ENCODE measurements at places on chromosomes 16 and 17.
A peak's percentile ranks its signal among the peaks of the same experiment; 100 is the strongest.

- DNase-seq: no peak
Measured at GRCh38 chr16:23145186-23145585, 4.1 kb downstream of the USP31 start.

DNA sequence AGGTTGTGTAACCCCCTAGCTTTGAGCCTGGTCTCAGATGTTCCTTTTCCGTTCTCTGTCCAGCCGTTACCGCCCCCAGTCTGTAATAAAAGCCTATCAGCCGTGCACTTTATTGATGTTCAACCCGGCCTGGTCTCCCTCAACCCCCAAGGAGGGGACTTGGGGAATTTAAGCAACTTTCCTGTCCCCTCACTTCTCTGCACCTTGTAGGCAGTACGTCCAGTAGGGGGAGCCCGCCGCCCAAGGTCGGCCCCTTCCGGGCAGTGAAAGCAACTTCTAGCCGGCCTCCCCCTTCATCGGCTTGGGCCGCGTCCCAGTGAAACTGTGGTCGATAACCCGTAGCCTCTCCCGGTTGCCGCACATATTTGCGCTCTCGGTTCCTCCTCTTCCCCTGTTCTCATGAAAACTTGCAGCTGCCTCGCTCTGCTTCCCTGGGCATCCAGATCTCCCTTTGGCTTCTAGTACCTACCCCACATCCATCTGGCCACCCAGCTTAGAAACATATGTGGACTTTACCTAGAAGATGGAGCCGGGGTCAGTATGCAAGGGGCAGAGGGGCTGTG, 7.9 kb downstream of the PNPO start:
- peak; percentile 65 for DNase-seq

DNA sequence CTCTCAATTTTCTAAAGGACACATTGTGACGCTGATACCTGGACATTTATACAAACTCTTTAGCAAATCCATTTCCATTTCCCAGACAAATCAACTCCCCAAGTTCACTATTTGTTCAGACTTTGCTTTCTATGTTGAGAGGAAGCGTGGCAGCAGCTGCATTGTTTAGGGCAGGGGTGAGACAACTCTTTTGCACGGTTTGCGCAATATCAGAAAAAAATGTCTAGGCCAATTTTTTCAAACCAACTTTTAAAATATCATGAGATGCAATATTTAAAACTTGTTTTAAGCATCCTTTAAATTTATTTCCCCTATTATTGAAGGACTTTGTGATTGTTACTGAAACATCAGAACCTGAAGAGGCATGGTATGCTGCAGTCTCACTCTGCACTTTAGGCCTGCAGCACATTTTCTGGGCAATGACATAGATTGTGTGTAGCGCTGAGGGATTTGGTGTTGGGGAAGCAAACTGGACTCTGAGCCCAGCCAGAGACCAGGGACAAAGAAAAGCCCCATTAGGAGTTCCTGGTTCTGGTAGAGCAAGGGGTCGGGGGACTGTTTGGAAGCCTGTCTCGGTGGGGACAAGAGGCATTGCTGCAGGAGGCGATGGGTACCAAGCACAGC, 6.4 kb upstream of the CCDC182 start:
- DNase-seq: no peak

DNA sequence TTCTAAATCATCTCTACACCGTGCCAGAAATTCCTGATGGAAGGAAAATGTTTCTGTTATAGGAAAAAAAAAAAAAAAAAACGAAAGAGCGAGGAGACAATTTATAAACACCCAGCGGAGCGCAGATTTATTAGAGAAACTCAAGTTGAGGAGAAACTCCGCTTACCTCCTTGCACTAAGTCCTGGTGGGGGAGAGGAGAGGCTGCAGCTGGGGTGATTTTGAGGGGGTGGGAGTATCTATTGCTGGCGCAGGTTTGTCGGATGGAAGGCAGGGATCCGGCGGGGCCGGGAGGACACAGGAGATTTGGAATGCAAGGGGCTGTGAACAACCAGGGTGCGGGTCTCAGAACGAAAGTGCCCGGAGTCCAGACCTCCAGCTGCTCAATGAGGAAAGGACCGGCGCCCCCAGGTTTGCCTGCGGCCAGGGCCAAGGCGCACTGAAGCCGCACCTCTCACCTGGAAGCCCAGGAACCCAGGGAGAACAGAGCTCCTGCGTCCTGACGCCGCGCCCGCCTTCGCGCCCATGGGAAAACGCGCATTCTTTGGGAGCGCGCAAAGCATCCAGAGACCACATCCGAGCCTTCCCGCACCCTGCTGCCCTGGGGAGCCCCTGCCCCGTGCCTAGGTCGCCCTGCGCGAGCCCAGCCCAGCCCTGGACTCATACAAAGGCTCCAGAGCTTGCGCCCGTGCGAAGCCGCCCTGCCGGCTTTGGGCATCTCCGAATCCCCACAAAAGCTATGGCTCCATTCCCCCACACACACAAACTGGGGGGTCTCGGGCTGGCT, 2.6 kb upstream of the HOXB8 start:
- DNase-seq: no peak

DNA sequence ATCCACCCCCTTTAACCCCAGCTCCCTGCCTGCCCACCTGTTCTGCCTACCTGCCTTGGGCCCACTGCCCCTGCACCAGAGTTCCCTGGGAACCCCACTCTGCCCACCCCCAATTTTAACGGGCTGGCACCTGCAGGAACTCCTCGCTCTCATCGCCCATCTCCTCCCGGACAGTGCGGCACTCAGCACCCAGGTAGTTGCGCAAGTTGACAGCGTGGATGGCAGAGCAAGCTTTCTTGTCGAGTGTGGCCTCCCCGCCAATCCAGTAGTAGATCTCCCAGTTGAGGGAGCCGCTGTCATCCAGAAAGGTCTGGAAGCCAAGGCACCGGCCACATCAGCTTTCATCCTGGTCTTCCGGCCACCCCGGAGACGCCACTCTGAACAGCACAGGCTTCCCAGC, 7.8 kb downstream of the FLII start:
- no peak for DNase-seq

DNA sequence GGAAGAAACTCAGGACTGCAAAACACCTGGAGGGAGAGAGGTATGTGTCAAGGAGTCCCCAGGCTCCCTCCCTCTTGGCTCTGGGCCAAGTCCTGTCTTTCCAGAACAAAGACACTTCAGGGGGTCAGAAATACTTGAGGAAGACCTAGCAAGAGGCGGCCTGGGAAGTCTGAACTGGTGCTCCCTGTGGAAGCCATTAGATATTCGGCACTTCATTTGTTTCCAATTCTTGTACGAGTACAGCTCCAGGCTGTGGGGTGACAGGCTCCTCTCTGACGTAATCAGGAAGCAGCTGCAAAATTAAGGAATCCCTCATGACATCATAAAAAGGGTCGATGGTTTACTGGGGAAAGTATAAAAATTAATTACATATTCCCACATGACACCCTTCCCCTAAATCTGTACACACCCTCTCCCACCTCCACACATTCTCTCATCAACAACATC, 108.7 kb downstream of the SMG6 start:
- no peak for DNase-seq

DNA sequence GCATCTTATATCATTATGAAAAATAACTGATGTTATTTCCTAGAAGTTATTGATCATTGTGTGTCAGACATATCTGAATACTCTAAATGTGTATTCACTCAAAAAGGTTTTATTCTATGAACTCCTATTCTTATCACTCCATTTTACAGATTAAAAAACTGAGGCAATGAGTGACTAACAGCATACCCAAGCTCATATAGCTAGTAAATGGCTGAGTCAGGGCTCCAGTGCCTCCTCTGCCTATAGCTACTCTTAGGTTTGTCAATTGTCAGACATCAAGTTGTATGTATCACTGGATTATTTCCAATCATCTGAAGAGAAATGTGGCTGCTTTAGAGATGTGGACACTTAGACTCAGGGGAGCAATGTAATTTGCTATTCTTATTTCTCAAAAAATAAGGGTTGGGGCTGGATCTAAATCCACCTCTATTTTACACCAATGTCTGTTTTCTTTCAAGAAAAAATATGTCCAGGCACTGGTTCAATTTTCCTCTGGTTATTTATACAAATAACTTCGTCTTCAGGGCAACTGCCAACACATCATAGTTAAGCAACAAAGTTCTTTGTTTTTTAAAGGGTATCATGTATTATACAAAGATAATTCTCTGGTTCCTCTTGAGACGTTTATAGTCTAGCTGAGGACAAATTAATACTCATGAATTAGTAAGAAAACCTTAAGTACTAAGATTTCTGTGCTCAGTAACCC, 328.9 kb upstream of the MAF start:
- DNase-seq: no peak

DNA sequence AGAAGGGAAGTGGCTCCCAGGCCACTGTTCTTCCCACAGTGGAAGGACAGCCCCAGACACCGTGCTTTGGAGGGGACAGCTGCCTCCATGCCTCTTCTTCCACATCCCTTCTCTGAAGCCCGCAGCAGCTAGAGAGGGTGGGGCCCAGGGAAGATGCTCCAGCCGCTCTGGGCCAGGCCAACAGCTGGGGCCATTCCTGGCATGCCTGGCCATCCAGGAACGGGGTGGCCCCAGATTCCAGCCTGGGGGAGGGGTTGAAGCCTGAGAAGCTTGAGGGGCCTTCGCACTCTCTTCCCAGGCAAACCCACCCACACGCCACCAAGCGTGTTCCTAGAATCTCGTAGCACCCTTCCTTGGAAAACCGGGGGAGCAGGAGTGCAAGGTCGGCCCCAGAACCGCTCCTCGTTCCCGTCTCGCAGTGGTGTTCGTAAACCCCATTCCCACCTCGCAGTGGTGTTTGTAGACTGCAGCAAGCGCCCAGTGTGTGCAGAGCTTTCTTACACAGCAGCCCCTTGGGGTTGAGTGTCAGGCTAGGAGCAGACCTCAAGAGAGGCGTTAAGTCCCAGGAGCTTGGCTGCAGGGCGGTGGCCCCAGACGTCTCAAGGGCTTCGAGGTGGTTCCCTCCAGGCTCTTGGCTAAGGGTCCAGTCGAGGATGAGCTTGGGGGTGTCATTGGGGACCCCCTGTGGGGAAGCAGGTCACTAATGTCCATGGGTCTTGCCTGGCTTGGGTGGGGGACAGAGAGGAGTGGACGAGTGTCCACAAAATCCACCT, 2.7 kb downstream of the CDH15 start:
- DNase-seq: no peak

GRCh38 chr16:15575293-15576049, 67.5 kb downstream of the MARF1 start:
- no peak for DNase-seq

- no peak for DNase-seq
Measured at GRCh38 chr16:54595621-54596020, 309.0 kb upstream of the IRX3 start.

DNA sequence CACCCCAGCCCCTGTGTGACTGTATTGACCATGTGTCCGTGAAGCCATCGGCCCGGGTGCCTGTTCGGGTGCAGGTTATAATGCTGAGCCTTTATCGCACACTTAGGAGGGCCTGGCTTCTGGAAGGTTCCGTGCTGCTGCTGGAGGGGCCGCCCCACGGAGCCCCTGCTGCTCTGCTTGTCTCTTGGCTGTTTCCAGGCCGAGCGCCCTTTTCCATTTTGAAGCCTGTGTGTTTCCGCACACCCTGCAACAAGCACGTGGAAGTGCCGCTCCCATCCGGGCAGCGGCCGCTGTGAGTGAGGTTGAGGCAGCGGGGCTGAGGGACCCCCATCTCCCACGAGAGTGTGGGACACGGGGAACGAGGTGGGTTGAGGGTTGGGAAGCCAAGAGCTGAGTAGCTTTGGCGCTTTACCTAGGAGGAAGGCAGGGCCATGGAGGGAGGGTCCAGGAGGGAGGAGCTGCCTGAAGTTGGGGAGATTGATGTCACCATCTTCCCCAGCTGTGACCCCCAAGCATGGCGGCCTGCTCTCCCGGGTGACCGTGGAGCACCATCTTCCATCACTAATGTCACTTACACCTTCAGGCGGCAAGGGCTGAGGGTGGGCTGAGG, 200.1 kb upstream of the GSE1 start:
- no peak for DNase-seq

DNA sequence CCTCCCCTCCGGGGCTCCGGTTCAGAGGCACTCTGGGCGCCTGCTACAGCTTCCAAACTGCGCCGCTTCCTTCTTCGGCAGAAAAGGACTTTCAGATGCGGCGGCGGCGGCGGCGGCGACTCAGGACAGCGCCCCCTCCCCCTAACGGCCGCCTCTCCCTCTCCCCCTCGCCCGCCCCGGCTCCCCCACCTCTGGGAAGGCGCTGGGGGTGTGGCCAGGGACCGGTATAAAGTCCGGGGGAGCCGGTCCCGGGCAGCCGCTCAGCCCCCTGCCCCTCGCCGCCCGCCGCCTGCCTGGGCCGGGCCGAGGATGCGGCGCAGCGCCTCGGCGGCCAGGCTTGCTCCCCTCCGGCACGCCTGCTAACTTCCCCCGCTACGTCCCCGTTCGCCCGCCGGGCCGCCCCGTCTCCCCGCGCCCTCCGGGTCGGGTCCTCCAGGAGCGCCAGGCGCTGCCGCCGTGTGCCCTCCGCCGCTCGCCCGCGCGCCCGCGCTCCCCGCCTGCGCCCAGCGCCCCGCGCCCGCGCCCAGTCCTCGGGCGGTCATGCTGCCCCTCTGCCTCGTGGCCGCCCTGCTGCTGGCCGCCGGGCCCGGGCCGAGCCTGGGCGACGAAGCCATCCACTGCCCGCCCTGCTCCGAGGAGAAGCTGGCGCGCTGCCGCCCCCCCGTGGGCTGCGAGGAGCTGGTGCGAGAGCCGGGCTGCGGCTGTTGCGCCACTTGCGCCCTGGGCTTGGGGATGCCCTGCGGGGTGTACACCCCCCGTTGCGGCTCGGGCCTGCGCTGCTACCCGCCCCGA, at the start of gene IGFBP4:
IGFBP4 (plus strand) TSS at position 255 of the 792 bp plus-strand sequence; CDS start at position 541, 286 bp downstream.
- peak; percentile 49 for DNase-seq

DNA sequence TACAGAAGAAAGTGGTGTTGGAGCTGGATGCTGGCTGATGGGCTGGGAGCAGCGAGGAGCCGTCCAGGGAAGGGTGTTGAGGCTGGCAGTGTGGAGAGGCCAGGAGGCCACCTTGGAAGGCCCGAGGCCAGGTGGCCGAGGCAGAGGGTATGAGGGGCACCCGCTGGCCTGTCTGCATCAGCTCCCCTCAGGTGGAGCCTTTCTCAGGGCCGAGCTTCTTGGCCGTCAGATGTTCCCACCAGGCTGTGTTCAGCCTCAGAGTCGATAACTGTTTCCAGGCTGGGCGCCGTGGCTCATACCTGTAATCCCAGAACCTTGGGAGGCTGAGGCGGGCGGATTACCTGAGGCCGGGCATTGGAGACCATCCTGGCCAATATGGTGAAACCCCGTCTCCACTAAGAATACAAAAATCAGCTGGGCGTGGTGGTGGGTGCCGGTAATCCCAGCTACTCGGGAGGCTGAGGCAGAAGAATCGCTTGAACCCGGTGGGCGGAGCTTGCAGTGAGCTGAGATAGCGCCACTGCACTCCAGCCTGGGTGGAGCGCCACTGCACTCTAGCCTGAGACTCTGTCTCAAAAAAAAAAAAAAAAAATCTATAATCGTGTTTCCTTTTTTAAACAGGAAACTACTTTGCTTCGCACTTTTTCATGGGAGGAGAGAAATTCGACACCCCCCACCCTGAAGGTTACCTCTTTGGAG, 25.3 kb downstream of the MGRN1 start:
- no peak for DNase-seq

Measured in T-cell (primary cell).